ENCODE measurements at places on chromosomes 13 and 19. TPM values are rescaled to one million over a fixed set of nuclear protein-coding genes. Genes with fewer than 3 reads are reported as not detected.

DNA sequence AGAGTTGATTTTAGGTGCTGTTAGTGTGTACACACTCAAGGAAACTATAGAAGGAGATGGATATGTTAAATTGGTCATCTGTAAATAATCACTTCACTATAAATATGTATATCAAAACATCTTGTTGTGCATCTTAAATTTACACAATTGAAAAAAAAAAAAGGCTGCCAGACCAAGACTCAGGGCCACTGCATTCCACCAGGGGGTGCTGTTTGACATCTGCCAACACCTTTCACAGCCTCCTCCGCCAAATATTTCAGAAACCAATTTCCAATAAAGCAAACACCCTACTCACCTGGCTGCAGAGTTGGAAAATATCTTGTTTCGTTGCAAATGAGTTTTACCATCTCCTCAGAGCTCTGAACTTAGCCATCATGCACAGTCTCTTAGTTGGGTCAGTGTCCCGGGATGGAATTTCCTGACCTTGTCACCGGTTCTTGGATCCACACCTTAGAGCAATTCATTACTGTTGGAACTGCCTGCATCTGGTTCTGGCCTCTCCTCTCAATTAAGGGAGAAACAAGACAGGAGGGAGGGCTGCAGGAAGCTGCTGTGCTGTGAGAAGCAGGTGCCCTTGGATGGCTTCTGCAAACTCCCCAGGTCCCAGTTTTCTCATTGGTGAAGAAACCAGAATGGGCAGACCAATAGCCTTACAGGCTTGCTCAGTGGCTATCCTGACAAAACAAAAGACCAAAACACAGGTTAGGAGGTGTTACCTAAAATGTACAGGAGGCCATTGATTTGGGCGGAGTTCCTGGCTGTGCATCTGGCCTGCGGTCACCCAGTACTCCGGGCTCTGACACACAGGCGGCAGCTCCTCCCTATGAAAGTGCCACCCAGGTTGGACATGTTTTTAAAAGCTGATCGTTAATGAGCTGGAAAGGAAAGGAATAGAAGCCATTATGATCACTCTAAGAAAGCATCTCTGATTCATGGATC lies 746.6 kb downstream of the UQCRFS1 start:
- peak; percentile 50 for DNase-seq

DNA sequence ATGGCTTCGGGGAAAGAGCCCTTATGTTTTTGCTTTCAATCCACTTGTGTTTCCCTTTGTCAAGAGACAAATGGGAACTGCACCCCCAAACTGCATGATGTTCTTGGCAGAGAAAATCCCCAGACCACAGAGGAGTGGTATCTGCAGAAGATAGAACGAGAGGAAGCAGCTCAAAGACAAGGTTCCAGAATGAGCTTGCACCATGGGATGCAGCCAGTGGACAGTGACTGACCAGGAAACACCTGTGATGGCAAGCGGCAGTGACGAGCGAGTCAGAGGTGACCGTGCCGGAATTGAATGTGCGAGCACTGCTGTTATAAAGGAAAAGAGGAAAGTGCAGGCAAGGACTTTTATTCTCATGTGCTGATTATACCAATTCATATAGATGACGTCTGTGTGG lies 46.3 kb downstream of the IRS2 start:
- no peak for DNase-seq

The ZNF613 gene
- 3.5 TPM for total RNA-seq

GRCh38 chr13:51728972-51729371 lies 75.0 kb downstream of the DHRS12 start:
- DNase-seq, result no peak

The FREM2 gene
- total RNA-seq, result not detected

- no peak for DNase-seq
Observed at GRCh38 chr19:29001141-29001581, 211.8 kb downstream of the UQCRFS1 start.

The SMIM17 gene
- not detected for total RNA-seq

The IER2 gene
- total RNA-seq, result 33.3 TPM

The RAB3A gene
- total RNA-seq, result 2.0 TPM

The KLHL1 gene
- total RNA-seq, result not detected

DNA sequence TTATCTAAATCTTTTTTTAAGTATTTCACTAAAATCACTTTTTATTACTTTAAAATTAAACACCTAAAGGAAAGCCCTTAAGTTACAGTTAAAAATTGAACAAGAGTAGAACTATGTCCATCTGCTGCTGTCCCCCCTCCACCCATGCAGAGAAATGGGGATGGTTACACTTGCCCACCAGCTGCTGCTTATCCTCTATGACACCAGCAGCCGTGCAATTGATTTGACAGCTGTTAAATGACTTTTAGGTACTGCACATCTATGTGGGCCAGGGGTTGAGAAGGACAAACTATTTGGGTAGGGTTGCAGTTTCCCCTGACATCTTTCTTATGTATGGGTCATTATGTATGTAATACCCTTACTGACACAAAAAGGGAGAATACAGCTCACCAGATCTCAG lies 77.2 kb downstream of the TBC1D4 start:
- no peak for DNase-seq

The SIGLECL1 gene
- not detected for total RNA-seq

GRCh38 chr13:93915269-93915809 lies 564.1 kb downstream of the DCT start:
- no peak for DNase-seq

DNA sequence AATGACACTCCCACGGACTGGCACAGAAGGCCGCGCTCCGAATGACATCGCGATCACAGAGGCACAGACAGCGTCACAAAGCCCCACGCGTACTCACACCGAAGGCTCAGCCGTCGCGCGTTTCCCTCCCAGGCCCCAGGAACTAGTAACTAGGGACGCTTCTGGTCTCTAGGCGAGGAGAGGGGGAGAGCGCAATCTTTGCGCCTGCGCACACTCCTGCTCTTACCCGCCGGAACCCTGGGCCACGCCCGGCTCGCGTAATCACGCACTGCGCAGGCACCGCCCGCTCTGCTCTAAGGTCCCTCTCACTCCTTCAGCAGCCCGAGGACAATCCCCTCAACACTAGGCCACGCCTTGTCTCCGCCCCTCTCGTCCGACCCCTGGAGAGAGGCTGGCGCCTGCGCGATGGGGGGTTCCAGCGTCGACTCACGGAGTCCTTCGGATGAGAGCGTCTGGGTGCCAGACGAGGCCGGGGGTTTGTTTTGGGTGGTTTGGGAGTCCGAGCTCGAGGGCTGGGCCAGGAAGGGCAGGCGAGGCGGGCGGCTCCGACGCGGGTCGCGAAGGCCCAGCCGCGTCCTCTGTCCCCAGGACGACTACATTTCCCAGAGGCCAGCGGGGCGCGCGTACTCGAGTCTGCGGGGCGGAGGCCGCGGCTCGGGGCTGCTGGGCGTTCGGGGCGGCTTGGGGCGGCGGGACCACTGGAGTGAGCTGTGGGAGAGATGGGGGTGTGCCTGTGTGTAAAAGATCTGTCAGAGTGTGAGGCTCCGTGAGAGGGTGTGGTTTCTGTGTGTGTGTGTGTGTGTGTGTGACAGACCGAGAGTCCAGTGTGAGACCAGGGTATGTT lies at the start of gene ZNF471:
Gene ZNF471 (plus strand): TSS at position 410 of the 844 bp plus-strand sequence. CDS start 3,717 bp downstream, outside the sequence.
- peak; percentile 99 for DNase-seq

The CGB2 gene
- not detected for total RNA-seq

DNA sequence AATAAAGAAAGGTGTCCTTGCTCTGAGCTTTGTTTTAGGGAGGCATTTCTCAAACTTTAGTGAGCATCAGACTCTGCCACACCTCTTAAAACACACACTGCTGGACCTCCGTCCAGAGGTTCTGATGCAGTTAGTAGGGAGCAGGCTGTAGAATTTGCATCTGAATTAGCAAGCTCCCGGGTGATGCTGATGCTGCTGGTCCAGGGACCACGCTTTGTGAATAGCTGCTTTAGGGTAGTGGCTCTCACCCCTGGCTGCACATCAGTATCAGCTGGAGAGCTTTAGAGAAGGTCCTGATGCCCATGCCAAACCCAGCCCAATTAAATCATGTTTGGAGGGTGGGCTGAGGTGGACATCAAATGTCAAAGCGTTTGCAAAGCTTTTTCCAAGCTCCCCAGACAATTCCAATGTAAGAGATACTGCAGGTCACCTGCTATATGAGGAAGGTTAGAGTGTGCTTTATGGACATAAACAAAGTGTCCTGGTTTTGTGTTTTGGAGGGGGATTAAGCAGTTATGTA lies 3.6 kb downstream of the HTR2A start:
- no peak for DNase-seq

The MISP3 gene
- 2.8 TPM for total RNA-seq

DNA sequence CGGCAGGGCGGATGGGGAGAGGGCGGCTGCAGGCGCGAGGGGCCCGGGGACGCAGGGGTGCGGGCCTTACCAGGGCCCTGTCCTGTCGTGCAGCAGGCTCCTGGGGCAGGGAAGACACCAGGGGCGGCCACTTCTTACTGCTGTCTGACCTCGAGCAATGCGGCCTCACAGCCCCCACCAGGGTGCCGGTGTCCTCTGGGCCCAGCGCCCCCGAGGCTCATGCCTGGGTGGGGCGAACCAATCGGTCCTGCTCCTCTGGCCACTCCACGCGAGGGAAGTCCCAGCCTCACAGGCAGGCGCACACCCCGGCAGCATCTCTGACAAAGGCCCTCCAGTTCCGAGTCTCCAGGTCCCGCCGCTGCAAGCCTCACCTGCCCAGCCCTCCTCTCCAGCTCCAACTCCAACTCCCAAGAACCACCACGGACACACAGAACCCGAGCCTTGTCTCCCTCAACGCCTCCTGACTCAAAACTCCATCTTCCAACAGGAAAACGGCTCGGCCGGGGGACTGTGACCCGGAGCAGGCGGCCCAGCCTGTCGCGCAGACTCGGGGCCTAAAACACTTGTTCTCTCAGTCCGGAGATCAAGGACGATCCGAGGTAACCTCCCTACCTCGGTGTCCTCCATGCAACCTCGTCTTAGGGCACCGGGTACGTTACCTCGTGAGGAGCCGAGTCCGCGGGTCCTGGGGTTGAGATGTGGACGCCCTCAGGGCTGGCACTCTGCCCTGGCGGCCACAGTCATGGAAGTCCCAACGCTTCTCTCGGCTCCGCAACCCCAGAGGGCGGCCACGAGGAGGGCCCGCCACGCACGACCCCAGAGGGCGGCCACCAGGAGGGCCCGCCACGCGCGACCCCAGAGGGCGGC lies 6.5 kb downstream of the FGF22 start:
- no peak for DNase-seq

GRCh38 chr13:30396434-30397075 lies 25.7 kb upstream of the UBE2L5 start:
- DNase-seq, result no peak

DNA sequence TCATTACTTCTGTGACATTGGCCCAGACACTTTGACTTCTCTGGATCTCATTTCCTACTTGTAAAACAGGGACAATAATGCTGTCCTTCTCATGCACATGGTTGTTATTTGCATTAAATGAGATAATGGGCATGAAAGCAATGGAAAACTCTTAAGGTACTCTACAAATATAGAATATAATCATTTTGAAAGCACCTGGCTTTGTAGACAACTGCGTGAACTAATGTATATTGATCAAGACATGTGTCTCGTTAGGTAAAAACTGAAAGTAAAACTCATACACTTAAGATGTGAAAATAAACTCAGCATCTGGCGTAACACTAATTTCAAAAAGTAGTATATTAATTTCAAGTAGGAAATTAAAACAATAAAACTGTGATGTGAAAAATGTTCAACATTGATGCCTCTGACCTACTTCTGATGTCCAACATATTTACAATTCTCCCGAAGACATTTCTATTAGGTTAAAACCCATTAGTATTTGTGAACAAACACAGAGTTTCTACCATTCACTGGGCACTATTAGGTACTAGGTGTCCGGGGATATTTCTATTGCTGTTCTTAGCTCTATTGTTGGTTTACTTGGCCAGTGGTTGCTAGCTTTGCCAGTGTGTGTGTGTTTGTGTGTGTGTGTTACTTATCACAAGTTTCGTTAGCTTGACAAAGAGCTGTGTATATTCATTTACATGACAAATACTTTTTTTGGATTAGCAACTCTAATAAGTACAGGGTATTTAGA lies 220.5 kb downstream of the KCNRG start:
- no peak for DNase-seq

GRCh38 chr19:28242317-28242927 lies 970.5 kb downstream of the UQCRFS1 start:
- no peak for DNase-seq

DNA sequence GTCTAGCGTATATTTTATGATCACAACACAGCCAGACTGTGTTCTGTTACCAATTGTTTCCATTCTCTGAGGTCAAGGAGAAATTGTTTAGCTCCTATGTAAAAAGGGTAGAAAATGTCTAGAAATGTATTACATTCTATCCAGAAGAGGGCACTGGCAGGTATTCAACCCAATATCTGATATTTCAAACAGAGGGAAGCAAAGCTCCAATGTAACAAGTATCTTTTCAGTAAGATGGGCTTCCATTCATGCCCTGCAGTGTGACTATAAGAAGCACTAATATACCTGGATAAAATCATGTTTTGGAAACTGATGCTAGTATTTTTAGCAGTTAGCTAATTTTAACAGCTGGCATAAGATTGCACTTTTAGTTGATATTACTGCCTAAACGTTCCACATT lies 312.7 kb downstream of the FGF14 start:
- DNase-seq, result peak; percentile 53

DNA sequence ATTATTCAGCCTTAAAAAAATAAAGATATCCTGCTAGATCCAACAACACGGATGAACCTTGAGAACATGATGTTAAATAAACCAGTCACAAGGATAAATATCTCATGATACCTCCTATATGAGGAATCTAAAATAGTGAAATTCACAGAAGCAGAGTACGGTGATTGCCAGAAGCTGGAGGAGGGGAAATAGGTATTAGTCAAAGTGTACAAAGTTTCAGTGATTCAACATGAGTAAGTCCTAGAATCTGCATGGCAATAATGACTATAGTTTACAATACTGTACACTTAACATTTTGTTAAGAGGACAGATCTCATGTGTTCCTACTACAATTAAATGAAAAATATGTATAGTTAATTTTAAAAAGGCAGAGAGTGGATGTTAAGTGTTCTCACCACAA lies 206.6 kb upstream of the SLC10A2 start:
- no peak for DNase-seq

GRCh38 chr13:32622827-32623226 lies 36.6 kb downstream of the PDS5B start:
- DNase-seq, result no peak
